ENCODE measurements at places on chromosomes 6 and 20.

DNA sequence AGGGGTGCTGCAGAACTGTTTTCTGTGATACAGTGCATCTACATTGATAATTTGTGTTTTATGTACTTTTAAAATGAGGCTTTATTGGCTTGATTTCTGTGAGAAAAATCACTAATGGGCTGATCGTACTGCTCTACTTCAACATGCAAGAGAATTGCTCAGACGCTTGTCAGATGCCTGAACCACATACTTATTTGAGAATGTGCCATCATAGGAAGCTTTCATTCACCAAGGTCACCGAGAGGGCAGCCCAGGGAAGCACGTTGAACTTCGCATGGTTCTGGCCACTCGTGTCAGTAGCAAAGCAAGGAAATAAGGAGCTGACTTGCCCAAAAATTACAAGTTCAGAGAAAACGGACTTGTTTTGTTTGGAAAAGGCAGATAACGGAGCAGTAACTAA lies 168.5 kb upstream of the AKAP12 start:
- no peak for DNase-seq

GRCh38 chr6:17100806-17101205 lies 1.0 kb upstream of the STMND1 start:
- no peak for DNase-seq

GRCh38 chr20:10976051-10976450 lies 302.3 kb upstream of the JAG1 start:
- DNase-seq, result no peak

GRCh38 chr6:128479991-128480390 lies 40.4 kb downstream of the PTPRK start:
- DNase-seq, result no peak

DNA sequence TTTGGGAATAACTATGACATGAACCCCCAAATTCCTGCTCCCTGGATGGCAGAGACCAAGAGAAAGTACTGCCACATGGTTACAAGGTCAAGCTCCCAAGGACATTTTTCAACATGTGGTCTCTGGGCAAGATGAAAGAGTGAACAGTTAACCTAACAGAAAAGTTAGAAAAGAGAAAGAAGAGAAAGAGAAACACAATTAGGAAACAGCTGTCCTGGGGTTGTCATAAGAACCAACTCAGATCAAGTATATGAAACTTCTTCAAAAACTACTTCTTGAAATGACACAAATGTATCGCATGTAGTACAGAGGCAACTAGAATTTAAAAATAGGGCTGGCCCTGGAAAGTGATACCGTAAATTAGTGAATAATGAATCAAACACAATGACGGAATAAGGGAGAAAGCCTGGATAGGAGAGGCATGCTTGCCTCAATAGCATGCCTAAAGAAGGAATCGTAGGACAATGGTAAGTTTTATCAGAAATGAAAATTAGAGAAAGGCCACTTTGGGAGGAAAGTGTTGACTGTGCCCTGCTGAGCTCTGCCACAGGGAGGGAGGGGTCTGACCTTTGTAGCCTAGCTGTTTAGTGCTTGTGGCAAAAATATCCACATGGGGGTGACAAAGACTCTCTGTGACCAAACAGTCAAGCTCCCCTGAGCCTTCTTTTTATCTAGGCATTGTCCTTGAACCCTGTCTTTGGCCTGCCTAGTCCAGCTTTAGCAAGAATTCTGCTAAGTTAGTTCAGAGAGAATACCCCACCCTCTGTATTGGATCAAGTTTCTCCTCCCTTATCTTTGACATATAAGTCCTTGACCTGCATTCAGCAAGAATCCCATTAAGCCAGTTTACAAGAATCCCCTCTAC lies 4.3 kb upstream of the DCBLD1 start:
- peak; percentile 9 for DNase-seq

DNA sequence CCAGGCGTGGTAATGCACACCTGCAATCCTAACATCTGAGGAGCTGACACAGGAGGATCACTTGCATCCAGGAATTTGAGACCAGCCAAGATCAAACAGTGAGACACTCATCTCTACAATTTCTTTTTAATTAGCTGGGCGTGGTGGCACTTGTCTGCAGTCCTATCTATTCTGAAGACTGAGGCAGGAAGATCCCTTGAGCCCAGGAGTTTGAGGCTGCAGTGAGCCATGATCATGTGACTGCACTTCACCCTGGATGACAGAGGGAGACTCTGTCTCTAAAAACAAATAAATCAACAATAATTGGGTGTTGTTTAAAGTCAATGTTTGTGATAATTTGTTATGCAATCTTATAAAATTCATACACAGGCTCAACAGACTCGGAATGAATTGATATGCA lies 18.0 kb upstream of the HLA-A start:
- DNase-seq, result no peak

DNA sequence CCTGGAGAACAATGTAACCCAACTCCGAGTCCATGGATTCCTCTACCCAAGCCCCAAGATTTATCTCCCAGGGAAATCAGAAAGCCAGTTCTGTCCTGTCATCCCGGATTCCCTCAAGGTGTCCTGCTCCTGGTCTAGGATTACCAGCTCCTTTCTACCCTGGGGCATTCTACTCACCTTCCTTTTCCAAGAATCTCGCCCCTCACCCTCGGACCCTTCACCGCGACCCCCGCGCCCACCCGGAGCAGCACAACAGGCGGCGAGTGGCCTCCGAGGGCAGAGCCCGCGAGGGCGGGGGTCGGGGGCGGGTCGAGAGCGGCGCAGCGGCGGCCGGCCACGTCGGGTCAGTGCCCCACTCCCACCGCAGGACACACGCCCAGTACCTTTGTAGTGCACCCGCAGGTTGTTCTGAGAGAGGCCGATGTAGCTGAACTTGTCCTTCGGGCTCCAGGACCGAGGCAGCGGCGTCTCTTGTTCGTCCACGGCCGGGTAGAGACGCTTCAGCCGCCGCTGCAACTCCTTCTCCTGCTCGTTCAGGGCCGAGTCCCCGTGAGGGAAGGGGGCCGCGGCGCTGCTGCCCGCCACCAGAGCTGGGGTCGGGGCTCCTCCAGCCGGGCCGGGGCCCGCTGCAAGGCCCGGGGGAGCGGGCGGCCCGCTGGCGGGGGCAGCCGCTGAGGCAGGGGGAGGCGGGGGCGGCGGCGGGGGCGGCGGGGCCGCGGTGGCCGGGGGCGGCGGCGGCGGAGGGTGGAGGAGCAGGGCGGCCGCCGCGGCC lies 897 bp downstream of the RANBP9 start:
- peak; percentile 50 for DNase-seq

DNA sequence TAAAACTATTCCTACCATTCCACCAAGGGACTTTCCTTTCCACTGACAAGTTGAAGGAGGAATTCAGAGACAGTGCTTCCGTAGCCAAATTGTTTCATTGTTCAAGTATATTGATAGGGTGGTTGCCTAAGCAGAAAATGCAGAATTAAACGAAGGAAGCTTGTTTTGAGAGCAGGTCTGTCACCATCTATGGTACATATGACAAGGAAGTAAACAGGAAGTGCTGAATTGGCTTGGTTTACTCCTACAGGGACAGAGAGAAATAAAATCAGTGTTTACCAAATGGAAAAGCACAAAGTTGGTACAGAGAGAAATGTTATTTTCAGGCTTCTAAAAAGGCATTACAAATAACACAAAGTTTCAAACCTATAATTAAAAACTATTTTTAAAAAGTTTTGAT lies 421.8 kb downstream of the CDC5L start:
- DNase-seq, result no peak

GRCh38 chr6:44269921-44270525 lies at the start of gene TMEM151B:
TSS of gene TMEM151B (plus strand) at chr6:44270450. CDS start at chr6:44270743, 293 bp downstream.
- peak; percentile 34 for DNase-seq

GRCh38 chr6:39926668-39927067 lies 7.6 kb downstream of the MOCS1 start:
- no peak for DNase-seq

- no peak for DNase-seq
Measured at GRCh38 chr6:143529095-143529494, 17.6 kb upstream of the FUCA2 start.

DNA sequence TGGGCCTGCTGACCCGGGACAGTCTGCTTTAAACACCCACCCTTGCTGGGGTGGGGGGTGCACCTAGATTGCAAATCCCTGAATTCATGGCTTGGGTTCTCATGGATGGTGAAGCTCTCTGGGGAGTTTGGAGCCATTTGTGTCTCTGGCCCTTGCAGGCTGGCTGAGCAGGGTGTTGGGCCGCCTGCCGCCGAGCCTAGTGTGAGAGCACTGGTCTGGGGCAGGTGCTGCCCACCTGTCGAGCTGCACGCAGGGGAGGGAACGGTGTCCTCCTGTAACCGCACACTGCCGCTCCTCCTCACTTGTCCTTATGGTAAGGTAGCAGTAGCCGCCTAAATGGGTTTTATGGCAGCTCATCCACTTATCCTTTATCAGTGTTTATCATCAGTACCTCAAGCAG lies 143.9 kb downstream of the DTNBP1 start:
- no peak for DNase-seq

- no peak for DNase-seq
Measured at GRCh38 chr6:86859513-86859912, 77.8 kb upstream of the HTR1E start.

GRCh38 chr20:23225407-23226060 lies 125.1 kb upstream of the NXT1 start:
- no peak for DNase-seq

- DNase-seq, result no peak
Measured at GRCh38 chr6:31775184-31775583, 1.9 kb downstream of the VWA7 start.

DNA sequence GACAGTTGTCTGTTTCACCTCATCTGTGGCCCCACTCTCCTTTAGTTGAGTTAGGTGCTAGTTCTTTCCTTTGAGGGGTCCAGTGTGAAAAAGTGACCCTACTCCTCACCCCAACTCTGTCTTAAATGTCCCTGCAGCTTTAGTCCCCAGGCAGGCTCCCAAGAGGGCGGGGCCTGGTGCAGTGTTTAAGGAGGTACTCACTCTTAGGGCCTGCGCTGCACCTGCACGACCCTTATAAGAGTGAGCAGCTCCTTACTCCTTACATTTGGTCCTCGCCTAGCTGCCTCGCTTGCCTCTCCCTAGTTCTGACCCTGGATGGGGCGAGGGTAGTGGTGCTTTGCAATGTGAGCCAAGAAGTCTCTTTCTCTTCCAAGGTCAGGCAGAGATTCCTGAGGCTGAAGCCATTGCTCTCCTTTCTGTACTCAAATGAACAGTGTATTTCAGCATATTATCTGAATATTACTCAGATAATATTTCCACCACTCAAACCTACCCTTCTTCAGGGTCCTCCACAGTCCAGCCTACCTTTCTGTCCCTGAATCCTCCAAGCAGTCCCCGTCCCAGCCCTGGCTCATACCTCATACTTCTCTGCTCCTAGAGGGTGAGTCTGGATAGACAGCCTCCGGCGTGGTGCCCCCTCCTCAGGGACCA lies 11.9 kb upstream of the VEGFA start:
- no peak for DNase-seq

DNA sequence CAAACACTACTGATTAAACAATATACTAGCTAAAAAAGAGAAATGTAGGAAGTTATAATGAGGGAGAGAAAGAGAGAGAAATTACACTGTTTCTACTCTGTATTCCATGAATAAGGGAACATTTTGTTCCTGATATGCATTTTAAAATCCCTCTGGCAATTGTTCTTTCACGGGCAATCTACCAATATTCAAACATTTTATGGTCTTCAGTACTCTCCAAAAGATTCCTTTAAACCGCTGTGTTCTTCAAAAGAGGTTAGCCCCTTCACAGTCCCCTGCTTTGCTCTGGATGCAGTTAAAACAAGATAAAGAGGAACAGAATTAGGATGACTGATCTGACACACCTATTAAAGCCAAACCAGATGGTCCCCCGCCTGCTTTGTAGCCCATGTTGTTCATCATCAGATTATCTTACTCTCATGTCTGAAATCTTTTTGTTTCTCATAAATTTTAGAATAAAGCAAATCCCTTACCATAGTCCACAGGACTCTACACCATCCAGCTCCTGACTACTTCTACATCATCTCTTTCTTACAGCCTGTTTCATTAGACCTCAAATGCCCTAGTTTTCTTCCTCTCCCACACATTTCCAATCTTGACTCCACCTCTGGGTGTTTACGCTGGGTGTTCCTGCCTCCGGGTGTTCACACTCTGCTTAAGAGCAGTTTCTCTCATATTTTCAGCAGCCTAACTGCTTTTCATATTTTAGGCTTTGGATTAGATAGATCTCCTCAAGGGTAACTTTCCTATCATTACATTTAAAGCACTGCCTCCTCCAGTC lies 399.7 kb downstream of the COL12A1 start:
- no peak for DNase-seq

DNA sequence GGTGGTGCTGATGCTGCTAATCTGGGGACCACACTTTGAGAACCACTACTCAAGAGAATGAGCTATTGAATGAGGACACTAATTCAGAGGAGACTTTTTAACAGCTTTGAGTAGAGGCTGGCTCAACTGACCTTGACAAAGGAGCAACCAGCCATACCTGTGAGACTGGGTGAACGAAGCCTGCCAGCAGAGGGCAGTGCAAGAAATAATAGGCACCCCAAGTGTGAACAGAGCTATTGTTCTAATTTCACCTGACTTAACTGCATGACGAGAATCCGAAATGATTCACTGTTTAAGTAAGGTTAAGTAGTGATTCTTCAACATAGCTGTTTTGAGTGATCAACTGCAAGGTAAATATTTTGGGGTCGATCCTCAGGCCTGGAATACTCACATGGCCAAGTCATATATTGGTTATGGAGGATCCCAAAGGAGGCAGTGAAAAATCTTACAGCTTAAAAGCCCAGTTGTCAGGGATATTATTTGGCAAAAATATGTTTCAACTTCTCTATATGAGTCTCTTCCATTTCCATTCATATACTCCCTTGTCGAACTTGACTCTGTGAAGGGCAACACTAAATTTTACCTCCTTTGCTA lies 550.5 kb upstream of the MARCKS start:
- peak; percentile 56 for DNase-seq

DNA sequence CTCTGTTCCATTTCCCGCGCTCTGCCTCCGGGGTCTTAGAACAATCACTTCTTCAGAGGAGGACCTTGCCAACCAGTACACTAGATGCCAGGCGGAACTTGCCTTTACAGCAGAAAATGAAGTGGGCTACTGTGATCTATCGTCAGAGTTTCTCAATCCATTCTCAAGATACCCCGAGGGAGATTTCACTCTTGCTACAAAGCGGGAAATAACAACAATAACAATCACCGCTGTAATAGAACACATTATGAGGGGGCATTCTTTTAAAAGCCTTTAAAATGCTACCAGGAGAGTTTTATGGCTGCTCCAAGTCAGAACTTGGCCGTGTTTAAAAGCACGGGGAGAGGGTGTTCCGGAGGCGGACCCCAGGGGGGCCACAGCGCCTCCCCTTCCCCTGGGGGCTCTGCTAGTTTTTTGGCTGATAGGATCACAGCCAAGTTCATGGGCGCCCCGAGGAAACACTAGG lies 617.0 kb upstream of the AGPAT4 start:
- DNase-seq, result no peak

DNA sequence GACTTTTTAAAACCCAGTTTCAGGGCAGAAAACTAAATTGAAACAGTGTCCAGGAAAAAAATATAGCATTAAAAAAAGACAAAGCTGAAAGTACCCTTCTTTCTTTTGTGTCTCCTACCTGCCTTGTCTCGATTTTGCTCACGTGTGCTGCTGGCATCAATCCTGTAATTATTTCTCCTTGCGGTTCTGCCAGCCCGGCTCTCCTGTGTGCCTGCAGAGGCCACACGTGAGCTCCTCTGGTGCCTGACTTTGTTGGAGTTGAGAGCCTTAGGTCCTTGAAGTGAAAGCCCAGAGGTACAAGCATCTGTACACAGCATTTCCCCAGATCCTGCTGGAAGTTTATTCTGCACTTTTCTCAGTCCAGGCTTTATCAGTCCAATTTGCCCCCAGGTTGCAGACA lies 36.5 kb downstream of the GHRH start:
- DNase-seq, result no peak

- DNase-seq, result no peak
Measured at GRCh38 chr6:168825226-168826077, 384.5 kb downstream of the SMOC2 start.

GRCh38 chr6:12951415-12951814 lies 234.8 kb downstream of the PHACTR1 start:
- DNase-seq, result no peak
